ENCODE measurements at places on chromosomes 3 and 15. TPM values are rescaled to one million over a fixed set of nuclear protein-coding genes. Genes with fewer than 3 reads are reported as not detected.

Gene GHSR
- not detected for total RNA-seq

- no peak for DNase-seq
Observed at GRCh38 chr3:172341482-172342059, 106.7 kb downstream of the GHSR start.

Gene THAP10
- 5.5 TPM for total RNA-seq

Gene SLC38A3
- 11.4 TPM for total RNA-seq

Gene KBTBD13
- total RNA-seq = 7.3 TPM

DNA sequence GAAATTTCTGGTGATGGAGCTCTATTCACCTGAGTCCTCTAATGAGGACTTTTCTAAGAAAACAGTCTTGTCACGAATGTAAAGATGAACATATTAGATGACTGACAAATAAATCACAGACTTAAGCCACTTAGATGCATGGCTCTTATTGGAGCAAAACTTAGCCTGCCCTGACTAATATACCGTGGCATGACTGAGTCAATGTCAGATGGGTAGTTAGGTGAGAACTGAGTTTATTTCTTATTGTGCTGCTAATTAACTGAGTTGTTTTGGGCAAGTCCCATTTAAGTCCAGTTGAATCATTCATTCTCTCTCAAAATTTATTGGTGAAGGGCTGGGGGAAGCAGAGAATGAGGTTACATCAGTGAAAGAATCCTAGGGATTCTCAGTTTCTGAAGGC is 459.8 kb downstream of the MCTP2 start:
- no peak for DNase-seq

GRCh38 chr15:35298509-35298908 is 213.4 kb upstream of the NANOGP8 start:
- DNase-seq = no peak

Gene SETMAR
- 13.7 TPM for total RNA-seq

Gene PRR20G
- total RNA-seq = not detected

DNA sequence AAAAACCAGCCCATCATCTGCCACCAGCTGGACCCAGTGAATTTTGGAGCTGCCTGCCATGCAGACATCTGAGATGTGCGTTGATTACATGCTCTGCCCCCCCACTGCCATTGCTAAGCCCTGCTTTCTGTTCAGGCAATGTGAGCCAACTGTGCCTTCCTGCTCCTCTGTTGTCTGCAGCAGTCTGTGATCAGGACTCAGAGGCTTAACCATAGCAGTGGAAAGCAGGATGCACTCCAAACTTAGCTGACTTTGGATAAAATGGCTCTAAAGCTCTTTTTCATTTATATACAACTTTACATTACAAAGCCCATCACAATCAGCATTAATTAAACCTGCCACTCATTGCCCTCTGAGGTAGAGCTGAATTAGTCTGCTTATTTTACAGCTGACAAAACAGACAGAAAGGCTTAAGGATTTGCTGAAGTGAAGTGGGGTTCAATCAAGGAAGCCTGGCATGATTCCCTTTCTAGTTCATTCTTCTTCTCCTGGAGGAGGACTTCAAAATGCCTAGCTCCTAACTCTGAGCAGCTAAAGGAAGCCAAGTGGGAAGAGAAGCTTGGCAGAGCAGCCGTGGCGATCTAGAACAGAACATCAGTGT is 15.7 kb upstream of the RPS27L start:
- DNase-seq = no peak

DNA sequence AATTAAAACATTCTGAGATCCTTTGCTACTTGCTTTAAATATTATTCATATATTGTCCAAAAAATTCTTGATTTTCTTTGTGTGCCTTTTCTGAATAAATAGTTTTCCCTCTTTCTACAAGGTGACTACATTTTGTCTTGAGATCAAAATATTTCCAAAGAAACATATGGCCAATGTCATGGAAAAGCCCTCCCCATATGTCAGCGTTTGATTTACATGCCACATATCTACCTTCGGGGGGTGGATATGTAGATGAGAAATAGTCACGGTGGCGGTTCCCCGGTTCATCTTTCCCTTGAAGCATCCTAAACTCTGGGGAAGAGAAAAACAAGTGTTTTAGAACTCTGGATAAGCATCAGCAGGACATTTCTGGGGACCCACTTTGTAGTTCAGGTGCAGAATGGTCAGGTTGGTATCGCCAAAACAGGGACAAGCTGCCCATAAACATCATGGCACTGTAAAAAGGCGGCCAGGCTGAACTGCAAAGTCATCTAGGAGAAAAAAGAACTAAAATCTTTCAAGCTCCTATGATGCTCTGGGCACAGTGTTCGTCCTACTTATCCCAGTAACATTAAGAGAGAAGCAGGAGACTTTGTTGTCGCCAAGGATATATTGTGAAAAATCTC is 91.5 kb downstream of the MEX3B start:
- DNase-seq = no peak

Gene LRTM1
- not detected for total RNA-seq

DNA sequence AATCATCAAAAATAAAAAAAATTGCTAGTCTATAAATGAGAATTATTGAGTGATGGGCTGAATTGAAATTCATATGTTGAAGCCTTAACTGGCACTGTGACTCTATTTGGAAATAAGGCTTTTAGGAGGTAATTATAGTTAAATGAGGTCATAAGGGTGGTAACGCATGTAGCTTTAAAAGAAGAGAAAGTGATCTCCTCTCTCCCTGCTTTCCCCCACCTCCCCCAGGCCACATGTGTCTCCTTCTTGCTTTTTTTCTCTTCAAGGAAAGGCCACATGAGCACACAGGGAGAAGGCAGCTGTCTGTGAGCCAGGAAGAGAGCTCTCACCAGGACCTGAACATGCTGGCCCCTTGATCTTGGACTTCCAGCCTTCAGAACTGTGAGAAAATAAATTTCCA is 48.2 kb upstream of the ARPP19 start:
- no peak for DNase-seq

DNA sequence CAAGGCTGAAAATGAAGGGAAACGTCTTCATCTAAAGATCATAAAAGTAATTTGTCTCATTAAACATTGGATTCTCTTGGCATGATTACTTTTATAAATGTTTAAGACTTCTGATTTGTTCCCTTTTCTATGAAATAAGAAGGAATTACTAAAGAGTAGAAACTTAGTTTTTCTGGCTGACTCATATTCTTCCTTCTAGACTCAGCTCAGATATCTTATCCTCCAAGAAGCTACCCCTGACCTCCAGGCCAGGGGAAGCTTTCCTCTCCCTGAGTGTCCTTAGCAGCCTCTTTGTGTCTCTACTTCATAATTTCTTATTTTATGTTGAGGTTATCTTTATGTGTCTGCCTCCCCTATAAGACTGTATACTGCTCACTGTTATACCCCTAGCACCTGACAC is 291.9 kb upstream of the STT3B start:
- no peak for DNase-seq

DNA sequence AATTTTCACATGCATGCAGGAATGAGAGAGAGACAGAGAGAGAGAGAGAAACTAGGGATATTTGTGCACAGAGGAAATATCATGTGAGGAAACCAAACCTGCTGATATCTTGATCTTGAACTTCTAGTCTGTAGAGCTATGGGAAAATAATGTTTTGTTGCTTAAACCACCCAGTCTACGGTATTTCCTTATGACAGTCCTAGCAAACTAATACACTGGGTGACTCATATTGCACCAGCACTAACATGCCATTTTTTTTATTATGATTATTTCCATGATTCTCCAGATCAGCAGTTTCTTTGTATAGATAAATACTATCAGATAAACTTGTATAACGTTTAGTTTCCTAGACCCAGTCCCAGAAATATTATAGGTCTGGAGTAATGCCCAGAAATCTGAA is 1259.0 kb downstream of the ZPLD1 start:
- no peak for DNase-seq

Gene CCK
- not detected for total RNA-seq

DNA sequence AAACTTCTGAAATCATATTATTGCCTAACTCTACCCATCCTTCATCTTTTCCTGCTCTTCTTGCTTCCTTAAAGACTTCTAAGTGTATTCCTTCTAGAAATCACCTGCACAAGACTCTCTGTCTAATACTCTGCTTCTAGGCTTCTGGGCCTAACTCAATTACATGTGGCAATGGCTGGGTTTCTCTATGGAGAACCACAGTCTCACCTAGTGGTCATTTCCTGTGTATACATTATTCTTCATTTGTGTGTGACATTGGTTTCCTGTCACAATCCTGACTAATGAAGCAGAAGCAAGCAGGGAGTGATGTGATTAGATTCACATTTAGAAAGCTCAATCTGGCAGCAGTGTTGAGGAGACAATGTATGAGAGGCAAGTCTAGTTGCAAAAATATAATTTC is 16.9 kb upstream of the CLDN1 start:
- DNase-seq = no peak

GRCh38 chr3:78978037-78978436 is 789.8 kb downstream of the ROBO1 start:
- DNase-seq = no peak

DNA sequence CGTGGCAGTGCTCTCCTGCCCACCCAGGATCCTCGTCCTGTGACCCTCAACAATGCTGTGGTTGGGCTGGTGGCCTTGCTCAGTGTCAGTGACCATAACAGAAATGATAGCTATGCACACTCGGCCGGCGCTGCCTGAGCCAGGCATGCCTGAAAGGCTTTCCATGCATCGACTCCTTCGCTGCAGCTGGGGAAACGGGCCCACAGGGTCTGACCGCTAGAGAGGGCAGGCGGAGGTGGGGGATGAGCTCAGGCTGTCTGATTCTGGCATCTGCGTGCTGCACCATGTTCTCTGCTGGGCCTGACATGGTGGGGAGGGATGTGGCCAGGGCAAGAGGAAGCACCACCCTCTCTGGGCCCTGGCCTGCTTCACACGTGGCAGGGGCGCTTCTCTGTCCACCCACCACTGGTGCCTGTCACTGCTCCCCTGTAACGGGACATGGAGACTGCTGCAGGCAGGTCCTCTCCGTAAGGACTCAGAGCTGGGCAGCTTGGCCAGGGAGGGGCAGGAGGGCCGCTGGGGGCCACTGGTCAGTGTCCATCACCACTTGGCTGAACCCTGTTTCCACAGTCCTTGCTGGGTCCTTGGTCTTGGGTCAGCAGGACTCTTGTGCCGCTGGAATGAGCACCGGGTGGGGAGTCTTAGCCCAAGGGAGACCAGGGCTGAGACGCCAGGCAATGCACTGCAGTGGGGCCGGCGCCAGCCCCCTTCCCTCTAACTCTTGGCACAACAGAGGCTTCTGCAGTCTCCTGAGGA is 64.1 kb upstream of the RPL32 start:
- no peak for DNase-seq

DNA sequence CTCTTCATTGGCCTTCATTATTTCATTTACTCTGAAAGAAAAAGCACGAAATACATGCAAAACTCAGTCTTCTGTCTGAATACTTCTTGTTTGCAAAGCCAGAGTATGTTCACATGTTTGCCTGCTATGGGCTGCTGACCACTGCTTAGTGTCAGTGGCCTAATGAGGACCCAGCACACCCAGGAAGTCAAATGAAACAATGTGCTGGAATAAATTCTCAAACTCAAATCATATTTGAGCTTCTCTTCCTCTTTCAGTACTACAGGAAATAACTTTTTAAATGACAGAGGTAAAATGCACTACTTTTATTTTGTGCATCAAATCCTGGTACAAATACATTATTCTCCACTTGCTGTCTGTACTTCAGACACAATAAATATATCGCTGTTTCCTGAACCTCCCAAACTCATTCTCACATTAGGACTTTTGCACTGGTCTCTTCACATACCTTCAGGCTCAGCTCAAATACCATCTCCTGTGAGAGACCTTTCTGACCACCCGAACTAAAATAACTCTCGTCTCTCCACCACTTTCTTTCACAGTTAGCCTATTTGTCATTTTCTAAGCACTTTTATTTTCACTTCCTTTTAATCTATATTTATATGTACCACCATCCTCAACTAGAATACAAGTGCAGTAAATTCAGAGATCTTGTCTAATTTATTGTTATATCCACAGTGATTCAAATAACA is 176.8 kb downstream of the TUSC7 start:
- no peak for DNase-seq

Gene TMEM207
- total RNA-seq = not detected

Gene WDR49
- 1.2 TPM for total RNA-seq
